ENCODE measurements at places on chromosomes 1 and 21.

GRCh38 chr1:58966103-58966916 is 182.5 kb upstream of the JUN start:
- no peak for DNase-seq

DNA sequence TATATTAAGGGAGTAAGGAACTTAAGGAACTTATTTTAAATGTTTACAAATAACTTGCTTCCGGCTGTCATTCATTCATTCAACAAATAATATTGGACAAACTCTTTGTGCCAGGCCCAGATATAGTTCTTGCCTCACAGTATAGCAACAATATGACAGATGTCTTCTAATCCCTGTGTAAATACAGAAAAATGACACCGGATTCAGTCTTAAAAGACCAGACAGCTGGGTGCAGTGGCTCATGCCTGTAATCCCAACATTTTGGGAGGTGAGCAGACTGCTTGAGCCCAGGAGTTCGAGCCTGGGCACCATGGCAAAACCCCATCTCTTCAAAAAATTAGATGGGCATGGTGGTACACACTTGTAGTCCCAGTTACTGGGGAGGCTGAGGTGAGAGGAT is 23.7 kb downstream of the EIF2B3 start:
- no peak for DNase-seq

DNA sequence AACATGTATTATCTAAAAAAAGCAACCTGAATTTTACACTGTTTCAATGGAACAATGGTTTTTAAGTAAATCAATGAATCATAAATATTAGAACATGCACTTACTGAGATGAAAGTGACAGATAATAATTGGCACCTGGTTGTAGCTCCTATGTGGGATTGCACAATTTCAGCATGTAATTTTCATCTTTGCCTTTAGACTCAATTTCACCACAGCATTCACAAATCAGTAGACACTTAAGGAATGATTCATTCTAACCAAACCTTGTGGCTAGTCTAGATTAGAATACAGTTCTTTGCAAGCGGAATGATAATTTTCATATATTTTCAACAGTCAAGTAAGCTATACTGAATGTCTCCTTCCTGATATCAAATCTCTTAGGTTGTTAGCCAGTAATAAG is 853.4 kb downstream of the KCNT2 start:
- no peak for DNase-seq

DNA sequence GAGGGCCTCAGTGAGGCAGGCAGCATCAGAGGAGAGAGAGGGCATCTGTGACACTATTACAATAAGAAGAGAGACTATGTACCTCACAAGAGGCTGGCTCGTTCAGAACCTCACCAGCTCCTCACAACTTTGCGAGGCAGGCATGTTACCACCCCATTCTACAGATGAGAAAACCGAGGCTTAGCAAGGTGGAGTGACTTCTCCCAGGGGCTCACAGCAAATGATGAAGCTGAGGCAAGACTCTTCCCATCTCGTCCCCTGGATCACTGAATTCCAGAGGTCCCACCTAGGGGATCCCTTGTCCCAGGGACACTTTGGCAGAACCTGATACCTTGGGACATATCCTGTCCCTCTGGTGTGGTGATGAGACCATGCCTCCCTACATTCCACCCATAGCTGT is 64.4 kb downstream of the DISP3 start:
- no peak for DNase-seq

DNA sequence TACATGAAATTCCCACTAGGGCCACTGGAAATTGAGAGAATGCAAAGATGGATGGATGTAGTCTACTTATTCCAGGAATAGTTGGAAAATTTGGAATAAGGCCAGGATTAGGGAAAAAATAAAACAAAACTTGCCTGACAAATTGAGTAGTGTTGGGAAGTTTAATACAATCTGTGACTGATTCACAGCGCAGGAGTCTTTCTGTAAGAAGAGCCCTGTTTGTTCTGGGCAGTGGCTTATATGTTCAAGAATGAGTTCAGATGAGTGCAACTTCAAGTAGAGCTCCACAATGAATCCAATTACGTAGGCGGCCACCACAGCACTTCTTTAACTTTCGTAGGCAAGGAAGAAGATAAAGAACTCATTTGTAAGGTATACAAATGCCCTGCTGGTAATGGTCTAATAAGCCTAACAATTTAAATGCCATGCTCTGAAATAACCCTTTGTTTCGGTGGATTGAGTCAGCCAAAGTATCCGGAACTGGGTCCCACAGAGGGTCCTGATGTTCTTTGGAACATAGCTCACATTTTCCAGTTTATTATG is 47.1 kb upstream of the KCNE1 start:
- DNase-seq, result no peak

- DNase-seq, result no peak
These were observed 65.7 kb downstream of the SETD4 start for GRCh38 chr21:35994613-35995012.

DNA sequence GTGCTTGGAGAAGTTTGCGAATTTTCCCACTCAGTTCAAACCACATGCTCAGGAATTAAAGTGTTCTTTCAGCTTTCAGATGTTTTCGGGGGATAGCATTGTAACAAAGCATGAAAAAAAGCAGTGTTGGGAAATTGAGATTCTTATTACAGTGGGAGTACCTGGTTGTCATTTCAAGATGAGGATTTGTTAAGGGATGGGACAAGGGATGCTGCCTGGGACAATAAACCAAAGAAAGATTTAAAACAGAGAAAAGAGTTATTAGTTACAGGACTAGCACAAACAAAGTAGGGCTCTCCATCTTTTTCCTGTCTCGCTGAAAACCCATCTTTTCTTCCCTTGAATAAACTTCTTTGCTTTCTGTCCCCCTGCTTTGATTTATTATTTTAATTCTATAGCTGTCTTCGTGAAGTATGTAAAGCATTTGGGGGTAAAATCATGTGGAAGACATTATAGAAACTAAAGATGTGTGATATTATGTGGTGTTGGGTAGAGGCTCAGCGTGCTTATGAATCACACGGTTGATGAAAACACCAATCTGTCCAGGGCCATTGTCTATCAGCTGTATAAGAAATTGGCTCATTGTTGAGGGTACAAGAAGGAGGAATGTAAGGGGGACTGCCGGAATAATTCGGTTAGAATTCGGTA is 277.6 kb downstream of the KIF26B start:
- DNase-seq, result no peak

DNA sequence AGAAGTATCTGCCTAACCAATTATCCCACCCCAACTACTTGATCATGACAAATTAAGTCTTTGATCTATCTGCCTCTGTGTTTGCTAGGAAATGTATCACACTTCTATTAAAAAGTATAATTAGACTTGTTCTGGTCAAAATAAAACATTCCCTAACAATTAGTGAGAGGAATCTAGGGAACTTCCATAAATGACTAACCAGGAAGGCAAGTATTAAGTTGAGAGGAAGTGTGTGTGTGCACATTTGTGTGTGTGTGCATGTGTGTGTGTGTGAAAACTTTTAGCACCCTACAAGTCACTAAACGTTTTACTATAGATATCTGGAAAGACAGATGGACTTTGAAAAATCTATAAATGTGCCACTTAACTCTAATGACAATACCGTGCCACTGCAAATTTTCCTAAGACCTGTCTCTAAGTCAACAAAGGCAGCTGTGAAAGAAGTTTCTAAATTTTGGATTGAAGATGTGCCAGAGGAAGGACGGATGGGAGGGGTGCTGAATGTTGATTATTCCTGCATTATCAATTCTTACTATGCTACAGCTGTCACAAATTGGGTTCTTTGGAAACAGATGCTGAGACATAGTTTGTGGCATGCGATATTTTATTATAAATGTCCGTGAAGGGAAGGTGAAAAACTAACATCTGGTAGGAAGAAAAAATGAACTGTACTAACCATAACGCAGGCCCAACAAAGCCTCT is 567.1 kb downstream of the PTPRC start:
- DNase-seq, result no peak

GRCh38 chr1:211833174-211833820 is 2.7 kb upstream of the LPGAT1 start:
- DNase-seq, result no peak

- DNase-seq, result no peak
These were observed 1332.4 kb upstream of the ADGRL2 start for GRCh38 chr1:80468356-80468755.

DNA sequence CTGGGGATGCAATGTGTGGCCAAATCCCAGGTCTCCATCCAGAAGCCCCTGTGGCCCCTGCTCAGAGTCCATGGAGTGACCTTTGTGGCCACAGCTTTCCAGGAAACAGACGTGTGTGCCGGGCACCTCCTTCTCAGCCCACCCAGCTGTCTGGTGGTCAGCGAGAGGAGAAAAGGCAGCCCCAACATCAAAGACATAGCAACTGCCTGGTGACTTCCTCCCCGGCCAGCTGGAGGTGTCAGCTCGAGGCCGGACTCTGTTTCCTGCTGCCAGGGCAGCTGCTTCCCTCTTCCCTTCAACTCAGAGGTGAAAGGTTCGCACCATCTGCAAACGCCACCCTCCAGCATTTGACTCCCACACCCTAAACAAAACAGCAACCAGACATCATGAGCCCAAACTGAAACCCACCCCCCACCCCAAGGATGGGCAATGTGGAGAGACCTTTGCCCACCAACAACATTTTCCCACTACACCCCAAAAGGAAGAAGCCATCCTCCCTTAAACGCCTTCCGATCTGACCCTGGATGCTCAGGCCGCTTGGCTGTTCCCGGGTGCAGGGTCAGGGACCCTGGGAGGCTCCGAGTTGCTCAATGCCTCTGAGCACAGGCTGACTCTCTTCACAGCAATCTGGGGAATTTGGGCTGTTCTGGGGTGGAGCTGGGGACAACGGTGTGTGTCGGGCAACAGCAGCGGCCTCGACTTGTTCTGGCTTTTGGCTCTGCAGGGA is 162.3 kb downstream of the PSMG1 start:
- DNase-seq, result no peak

GRCh38 chr1:43435146-43436145 is 18.3 kb downstream of the HYI start:
- no peak for DNase-seq

- no peak for DNase-seq
These were observed 55.5 kb downstream of the PLA2G4A start for GRCh38 chr1:186884251-186884650.

DNA sequence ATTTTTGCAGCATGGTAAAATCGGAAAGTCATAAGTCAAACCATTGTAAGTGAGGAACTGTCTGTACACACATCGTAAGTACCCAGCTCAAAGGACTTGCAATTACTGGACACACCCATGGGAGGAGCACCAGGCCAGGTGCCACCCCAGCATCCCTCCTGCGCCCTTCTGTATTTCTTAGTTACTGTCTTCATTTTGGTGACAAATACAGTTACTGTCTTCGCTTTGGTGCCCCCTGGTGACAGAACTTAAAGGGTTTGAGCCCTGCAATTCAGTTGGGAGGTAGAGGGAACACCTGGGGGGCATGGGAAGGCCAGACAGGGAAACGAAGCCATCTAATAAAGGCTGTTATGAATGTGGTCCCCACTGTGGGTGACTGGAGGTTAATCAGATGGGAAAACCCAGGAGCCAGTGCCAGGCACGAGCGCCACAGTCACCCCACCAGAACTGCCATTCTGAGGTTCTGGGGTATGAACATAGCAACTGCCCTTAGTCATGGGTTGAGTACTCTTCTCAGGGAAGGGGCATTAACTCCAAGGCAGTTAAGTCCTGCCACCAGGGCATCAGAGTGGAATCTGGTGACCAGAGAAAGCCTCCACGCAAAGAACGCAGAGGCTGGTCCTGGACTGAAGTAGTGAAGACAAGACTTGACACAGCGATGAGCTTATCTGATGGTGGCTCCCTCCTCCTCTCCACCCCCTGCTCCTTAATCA is 612.9 kb downstream of the PTPRU start:
- no peak for DNase-seq

DNA sequence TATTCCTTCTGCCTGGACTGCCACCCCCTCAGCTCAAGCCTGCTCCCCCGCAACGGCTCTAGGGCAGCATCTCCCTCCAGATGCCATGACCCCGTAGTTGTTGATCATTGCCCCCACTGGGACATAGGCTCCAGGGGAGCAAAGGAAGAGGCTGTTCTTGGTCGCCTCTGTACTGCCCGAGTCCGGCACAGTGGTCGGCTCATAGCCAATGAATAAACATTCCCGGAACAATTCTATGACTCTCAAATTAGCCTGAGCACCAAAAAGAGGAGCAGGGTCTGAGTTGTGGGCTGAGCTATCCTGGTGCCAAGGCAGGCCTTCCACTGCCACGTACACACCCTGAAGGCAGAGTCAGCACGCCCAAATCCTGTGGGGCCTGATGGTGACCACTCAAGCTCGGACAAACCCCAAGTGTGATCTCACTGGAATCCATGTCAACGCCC is 33.1 kb downstream of the CAPZB start:
- no peak for DNase-seq

- no peak for DNase-seq
These were observed 187.4 kb upstream of the ATP1B1 start for GRCh38 chr1:168918860-168919741.

GRCh38 chr1:229064320-229065168 is 206.4 kb upstream of the RAB4A start:
- no peak for DNase-seq

Measured in stimulated activated CD8-positive, alpha-beta memory T cell treated with anti-CD3 and anti-CD28 coated beads, Interleukin-2, amount 100 ng/mL, for 1 hour (primary cell).